Omental fat pad (tissue), 4 donors: ENCODE measurements at places on chromosomes 12 and 14. TPM values are rescaled to one million over a fixed set of nuclear protein-coding genes. Genes with fewer than 3 reads are reported as not detected.

GRCh38 chr14:61337893-61338292, 16.5 kb downstream of the PRKCH start:
- DNase-seq = no peak

GRCh38 chr12:3496957-3497356, 6.0 kb downstream of the PRMT8 start:
- no peak for DNase-seq

Gene CMKLR1
- total RNA-seq = 28.1 TPM

Gene YARS2
- total RNA-seq = 22.7 TPM

Gene SLC25A29
- total RNA-seq = 53.4 TPM

Gene DEPDC4
- not detected for total RNA-seq

GRCh38 chr12:121800694-121801594, 2.9 kb upstream of the SETD1B start:
- DNase-seq = no peak

DNA sequence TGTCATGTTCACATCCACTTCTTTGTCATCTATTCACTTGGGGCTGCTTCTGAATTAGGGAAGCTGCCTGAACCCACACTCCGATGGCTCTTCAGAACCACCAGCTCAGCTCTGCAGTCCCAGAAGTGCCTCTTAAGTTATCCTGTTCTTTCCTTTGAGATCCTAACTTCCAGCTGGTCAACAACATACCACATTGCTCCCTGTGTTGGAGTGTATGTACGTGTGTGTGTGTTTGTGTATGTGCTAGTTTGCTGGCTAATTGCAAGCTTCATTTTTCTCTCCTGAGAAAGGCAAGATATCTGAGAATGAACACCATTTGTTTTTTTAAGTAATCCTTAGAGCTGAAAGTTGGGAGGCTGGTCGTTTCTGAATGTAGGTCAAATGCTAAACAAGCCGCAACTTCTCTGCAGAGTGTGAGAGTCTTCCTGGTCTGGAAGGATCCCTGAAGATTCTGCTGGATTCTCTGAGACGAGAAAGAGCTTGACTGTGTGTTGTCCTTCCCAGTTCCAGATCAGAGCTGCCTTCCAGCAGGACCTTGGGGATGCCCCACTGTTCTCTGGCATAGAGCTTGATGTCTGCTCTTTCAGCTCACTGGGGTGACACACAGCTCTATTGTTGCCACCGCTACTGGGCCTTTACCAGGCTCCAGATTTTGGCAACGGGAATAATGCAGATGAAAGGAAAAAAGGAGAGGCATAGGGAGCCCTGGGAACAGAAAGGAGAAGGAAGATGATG, 839 bp downstream of the GSG1 start:
- no peak for DNase-seq

Gene FZD10
- total RNA-seq = 0.84 TPM
